ENCODE measurements at places on chromosomes 16 and 17.

DNA sequence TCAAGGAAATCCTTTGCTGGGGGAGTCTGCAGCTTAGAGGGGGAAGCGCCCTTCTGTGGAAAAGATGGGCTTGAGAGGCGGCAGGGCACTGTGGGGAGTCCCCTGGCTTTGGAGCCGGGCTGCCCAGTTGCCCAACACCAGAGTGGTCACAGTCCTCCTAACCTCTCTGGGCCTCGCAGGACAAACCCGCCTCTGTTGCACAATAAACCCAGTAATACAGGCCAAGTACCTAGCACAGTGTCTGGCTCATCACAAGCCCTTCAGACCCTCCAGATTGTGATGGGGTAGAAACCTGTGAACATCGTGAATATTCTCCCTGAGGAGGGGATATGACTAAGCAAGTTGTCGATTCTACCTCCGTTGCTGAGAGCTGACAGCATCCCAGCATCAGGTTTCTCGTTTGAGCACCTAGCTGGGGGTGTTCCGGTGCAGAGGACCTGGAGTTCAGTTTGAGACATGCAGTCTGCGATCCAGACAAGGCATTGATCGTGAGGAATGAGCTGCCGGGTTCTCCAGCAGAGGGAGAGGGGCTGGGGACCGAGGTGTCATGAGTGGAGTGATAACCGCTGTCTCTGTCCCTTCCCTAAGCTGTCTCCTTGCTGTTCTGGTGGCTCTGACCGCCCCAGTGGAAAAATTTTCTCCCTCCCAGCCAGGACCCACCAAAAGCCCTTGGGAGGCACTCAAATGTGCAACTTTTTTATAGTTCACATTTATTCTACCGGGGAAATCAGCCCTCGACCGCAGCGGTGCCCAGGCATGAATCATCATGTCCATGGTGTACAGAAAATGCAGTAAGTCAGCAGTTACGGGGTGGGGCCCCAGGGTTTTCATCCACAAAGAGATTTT is 161.9 kb downstream of the WSCD1 start:
- DNase-seq: no peak

DNA sequence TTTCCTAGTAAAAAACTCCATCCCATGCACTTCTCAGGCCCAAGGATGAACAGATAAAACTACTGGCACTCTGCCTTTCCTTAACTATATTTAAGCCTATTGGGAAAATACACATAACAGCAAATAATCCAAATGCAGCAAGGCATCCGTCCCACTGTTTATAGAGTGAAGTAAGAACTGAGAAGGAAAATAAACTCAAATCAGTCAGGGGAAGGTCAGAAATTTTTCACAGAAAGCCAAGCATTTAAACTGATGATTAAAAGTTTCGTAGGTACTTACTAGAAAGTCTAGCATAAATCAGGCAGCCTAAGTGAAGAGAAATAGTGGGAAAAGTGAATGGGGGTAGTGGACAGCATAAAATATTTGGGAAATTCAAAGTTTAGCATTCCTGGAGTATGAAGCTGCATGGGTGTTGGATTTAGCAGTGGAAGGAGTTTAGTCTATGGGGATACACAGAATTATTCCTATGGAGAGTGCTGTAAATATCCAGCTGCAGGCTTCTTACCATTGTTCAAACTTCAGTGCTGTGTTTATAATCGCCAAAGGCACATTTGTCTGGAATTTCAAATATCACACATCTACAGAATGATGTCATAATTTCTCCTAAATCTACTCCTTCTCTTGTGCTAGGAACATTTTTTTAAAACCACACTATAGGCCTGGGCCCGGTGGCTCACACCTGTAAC is 1131.0 kb upstream of the GOT2 start:
- DNase-seq: no peak

DNA sequence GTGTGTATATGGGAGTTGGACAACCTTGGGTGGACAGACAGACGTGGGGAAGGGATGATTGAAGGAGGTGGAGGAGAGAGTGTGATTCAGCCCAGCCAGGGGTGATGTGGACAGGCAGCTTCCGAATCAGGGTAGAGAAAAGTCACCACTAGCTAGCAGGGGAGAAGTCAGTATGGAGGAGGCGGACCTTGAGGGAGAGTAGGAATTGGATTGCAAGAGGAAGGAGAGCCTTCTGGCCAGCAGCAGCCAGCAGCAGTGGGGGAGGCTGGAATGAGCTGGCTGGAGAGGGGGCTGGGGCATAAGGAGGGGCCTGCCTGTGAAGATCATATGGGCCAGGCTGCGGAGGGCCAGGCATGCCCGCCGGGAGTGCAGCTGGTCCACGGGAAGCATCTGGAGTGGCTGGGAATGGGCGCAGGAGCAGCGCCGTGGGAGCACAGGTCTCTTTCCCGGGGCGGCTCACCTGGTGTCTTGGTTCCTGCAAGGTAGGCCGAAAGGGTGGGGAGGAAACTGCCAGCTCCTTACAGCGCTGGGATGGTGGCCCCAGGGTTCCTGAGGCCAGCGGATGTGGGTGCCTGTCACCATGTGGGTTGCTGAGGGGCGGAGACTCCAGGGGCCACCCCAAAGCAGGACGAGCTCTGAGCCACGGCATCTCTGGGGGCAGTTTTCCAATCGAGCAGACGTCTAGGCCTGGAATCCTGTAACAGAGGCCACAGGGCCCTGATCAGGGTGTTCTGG is 235.3 kb downstream of the SEC14L1 start:
- peak; percentile 80 for DNase-seq

DNA sequence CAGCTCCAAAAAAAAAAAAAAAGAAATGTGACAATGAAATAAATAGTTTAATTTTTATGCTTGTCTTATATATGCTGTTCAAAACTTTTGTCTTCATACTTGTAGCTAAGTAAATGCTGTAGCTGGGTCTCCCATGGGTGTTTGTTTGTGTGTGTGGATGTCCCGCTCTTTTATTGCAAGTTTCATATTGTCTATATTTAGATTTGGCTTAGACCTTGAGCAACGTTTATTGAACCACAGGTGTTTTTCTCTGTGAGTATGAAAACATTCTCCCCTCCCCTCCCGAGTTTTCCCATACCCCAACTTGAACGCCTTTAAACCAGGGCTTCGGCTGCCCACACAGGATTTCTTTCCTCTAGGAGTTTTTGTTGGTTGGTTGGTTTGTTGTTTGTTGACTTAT is 45.2 kb downstream of the MFSD11 start:
- DNase-seq: no peak

DNA sequence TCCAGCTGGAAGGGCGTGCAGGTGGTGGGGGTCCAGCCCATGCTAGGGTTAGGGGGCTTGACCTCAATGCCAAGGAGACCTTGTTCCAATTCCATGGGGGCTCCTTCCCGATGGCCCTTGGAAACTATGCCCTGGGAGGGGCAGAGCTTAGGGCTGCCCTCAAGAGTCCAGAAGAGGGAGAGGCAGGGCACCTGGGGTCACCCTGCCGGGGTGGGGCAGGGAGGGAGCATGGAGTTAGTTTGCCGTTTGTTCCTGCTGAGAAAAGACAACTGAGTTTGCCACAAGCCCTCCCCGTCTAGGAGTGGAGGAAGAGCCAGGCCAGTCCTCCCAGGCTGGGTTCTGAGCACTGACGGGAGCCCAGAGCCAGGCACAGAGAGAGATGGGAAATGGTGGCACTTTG is 21.4 kb downstream of the MMP15 start:
- no peak for DNase-seq

DNA sequence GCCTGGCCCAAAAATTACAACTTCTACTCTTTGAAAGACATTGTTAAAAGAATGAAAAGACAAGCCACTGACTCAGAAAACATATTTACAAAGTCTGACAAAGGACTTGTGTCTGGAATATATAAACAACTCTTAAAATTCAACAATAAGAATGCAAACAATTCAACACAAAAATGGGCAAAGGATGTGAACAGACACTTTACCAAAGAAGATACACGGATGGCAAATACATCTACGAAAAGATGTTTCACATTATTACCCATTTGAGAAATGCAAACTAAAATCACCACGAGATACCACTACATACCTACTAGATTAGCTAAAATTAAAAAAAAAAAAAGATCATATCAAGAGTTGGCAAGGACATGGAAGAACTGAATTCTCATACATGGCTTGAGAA is 80.8 kb upstream of the METRNL start:
- no peak for DNase-seq

DNA sequence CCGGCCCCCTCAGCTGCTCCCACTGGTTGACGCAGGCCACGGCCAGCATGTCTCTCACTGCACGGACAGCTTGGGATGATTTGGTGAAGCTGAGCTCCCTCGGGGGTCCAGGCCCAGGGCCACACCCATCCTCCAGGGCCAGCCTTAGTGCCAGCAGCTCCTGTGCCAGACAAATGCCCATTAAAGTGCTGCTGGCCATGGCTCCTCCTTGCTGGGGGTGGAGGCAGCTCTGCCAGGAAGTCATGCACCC is 2.5 kb downstream of the TRIM47 start:
- DNase-seq: no peak

DNA sequence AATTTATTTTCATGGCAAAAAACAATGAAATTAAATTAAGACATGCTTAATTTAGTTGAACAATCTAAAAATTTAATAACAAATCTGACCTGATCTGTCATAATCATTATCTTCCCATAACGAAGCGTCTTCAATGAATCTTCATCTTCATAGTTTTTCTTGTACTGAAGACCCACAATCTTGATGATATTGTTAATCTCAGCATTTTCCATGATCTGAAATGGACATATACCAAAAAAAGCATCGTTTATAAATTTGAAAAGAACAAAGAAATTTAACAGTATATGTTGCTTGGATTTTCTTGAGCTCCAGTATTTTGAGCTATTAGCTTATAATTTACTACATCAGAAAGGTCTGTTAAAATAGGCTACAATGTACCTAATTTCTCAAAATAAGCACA is 10.2 kb downstream of the TOP2A start:
- DNase-seq: no peak

DNA sequence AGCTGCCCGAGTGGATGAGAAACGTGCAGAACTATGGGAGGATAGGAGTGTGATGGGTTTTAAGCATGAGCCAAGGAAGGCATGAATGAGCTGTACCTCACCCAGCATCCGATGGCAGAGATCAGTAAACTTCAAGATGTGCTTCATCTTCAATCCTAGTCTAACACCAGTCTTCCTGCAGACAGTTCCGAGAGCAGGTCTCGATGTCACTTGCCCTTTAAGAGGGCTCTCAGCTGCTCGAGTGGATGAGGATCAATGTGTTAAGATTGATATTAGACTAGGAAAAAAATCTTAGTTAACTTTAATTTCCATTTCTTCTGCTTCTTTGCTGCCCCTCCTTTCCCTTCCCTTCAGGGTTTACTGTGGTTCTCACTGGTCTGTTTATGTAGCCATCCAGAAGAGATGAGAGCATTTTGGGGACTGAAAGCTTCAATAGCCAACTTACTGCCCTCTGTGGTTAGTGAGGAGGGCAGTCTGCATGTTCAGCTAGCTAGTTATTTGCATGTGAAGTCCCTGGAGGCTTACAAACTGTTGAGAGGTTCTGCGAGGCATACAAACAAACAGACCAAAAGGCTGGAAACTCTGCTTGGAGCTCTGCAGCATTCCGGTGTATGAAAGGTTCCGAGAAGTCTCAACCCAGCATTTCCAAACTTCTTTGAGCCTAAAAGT is 15.3 kb downstream of the KLHL36 start:
- DNase-seq: no peak

- DNase-seq: no peak
Observed at GRCh38 chr17:77209330-77209748, 68.6 kb downstream of the SEC14L1 start.

DNA sequence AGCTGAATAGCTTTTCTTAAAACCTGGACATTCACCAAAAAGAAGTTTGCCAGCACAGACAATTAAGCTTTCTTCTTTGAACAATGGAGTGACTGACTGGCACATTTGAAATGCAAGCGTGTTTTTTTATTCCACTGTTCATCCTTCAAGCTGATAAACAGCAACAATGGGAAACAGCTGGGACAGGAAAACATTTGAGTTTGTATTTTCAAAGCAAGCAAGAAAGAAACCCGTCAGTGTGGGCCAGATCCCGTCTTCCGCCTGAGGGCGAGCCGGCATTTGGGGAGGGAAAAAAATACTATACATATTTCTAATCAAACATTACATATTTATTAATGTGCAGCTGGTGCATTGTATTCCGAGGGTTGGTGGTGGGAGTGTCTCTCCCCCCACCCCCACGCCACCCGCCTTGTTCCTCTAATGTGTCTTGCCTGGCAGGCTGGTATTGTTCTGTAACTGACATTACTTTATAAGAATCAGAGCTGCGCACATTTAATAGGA is 94.3 kb downstream of the CYLD start:
- DNase-seq: no peak

DNA sequence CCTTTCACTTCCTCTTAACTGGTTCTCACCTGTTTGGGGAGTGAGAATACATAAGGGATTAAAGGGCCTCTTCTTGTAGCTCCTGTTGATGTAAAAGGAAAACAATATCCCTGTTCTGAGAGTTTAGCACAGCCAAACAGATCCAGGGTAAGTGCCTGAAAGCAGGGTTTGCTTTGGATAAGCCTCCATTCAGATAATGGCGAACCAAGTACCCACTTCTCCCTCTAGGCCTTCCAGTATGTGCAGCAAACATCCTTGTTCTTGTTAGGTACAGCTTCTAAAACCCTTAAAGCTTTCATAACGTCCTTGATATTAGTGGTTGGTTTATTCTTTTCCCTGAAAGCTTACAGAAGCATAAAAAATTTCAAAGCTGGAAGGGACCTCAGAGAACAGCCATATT is 130.6 kb upstream of the DNAH9 start:
- DNase-seq: no peak

GRCh38 chr17:42566883-42567573 is at the start of gene MLX:
TSS of gene MLX (plus strand) at chr17:42567100. CDS start at chr17:42567125, 25 bp downstream.
- peak; percentile 88 for DNase-seq

DNA sequence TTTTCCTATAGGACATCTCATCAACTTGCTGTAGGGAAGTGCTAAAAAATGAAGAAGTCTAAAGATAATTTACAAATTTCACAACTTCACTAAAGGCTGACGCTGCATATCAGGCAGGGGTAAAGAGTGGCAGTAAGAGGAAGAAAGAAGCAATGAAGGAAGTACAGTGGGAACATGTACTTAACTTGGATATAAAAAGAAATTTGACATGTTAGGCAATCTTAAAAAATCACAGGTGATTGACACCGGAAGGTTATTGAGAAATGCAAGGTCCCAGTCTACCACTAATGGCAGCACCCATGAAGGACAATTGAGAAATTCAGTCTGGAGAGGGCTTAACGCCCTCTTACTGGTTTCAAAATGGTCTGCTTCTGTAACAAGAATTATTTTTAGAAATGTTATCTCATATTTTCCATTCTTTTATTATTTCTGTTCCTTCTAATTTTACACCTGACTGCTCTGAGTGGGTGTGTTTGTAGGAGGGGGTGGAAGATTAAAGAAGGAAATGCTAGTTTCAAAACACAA is 358.1 kb downstream of the KCNJ2 start:
- no peak for DNase-seq

DNA sequence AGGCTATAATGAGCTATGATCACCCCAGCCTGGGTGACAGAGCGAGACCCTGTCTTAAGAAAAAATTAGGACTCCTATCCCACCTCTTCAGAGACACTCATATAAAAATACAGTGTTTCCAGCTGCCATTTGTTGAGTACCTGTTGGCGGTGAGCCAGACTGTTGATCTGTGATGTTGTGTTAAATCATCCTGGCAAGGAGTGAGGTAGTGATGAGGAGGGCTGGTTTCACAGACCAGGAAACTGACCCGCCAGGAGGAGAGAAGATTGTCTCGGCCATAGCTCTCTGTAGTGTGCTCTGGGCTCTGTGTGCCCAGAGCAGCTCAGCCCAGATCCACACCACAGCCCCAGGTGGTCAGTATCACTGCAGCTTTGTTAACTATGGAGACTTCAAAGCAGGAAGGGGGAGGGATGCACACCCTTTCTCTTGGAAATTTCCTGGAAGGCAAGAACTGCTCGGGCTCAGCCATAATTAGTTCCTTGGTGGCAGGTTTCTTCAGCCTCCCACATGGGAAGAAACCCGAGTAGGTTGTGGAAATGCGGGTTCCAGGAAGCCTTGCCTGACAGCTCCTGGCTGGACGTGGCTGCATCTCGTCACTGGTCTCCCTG is 343.0 kb downstream of the SNX29 start:
- no peak for DNase-seq

Data from T-helper 1 cell (primary cell).